ENCODE measurements at places on chromosomes 7 and 10.

- no peak for DNase-seq
Observed at GRCh38 chr10:89980166-89980565, 278.8 kb downstream of the KIF20B start.

DNA sequence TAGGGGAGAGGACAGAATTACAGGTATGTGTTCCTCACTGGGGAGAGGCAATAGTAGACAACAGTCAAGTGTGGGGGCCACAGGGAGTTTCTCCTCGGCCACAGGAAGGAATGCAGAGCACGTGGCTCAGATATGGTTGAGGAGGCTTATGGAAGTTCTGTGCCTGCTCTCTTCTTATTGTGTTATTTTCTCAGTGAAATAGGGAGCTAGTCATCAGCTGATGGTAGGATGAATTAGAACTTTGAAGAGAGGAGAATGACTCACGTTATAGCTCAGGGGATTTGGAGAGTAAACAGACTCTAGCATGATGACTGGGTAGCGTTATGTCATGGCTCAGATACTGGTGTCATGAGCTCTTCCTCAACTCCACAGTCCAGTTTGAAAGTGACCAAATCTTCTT is 308.3 kb upstream of the IGFBP3 start:
- DNase-seq = no peak

DNA sequence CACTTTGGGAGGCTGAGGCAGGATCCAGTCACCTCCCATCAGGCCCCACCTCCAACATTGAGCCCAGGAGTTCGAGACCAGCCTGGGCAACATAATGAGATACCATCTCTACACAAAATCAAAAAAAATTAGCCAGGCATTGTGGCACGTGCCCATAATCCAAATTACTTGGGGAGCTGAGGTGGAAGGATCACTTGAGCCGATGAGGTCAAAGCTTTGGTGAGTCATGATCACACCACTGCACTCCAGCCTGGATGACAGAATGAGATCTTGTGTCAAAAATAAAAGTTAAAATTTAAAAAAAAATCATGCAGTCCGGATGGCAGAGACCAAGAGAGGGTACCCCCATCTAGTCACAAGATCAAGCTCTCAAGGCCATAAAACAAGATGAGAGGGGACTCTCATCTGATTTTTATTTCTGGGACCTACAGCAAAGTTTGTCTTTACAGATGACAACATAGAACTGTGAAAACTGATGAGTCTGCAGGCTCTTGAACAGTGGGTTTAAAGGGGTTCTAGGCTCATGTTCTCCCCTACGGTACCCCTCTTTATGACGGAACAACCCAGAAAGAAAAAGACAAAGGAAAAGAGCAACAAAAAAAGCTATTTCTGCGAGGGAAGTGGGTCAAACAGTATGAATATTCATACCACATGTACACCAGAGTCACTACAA is 28.9 kb upstream of the CREB3L2 start:
- no peak for DNase-seq

DNA sequence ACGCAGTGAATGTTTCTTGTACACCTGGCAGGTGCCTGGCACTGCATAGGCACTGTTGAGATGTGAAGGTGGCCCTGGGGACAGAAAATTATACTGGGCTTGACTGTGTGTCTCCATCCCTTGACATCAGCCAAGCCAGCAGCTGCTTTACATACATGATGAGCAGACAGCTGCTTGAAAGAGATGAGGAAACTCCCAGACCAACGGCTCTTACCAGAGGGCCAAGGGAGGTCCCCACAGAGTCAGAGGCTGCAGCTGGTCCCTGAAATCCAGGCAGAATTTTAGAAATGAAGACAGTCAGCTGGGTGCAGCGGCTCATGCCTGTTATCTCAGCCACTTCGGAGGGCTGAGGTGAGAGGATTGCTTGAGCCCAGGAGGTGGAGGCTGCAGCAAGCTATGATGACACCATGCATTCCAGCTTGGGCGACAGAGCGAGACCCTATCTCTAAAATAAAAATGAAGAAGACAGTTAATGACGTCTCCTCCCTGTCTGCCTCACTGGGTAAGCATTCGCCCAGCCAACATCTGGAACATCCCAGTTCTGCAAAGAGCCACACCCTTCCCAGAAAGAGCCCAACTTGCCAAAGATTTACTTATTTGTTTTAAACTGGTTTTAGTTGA is 17.6 kb downstream of the LIMK1 start:
- DNase-seq = no peak

- DNase-seq = no peak
Observed at GRCh38 chr10:69202332-69202731, 17.8 kb upstream of the HKDC1 start.

DNA sequence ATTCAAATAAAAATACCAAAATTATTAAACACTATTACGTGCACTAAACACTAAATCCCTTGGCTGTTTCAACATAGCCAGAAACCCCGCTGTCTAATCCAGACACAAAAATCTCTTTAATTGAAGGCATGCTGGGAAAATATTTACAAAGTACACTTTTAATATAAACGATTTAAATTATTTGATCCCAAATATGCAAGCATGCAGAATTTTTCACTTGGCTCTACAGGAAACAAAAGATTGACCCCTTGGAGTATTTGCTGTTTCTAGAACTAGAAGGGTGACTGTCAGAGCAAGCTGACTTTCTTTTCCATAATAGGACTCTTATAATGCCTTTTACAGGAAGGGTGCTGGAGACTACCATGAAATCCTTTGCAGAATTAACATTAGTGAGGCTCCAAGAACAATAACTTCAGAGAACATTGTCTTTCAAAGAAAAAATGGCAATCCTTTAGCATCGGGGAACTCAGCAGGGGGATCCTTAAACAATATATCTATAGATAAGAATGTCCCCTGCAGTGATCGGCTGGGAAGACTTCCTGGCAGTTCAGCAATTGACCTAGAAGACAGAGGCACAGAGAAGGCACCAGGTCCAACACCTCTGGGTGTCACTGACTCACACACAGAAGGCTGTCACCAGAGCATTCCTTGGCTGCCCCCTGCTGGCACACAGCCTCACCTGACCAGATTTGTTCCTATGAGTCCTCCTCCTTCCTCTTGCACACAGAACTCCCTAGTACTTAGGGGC is 55.8 kb upstream of the MRLN start:
- DNase-seq = peak; percentile 19

DNA sequence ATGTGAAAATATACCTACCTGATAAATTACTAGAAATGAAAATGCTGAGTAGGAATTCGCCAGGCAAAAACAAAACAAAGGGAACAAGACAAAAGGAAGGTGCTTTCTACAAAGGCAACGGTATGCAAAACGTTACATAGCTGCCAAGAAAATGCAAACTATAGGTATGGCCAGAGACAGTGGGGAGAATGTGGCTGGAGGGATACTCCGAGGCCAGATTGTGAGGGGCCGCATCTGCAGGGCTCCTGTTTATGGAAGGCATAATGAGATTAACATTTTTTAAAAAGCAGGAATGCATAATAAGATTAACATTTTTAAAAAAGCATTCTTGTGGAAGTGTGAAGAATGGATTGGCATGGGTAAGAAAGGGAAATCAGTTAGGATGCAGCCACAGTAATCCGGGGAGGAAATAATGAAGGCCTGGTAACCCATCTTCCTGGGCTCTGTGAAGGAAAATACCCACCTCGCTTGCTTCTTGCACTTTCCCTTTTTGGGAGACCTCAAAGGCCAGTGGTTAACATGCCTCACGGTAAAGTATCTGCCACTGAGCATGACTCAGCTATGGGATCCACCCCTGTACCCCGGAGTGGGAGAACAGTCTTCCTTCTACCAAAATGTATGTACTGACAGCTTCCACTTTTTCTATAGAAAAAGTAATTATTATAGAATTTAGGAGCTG is 145.8 kb upstream of the LRRN3 start:
- no peak for DNase-seq

- DNase-seq = no peak
Observed at GRCh38 chr7:100515072-100515532, 23.9 kb upstream of the AGFG2 start.

- DNase-seq = peak; percentile 50
Observed at GRCh38 chr10:13787015-13787421, 200.3 kb downstream of the PRPF18 start.

GRCh38 chr7:71854546-71855397 is 557.4 kb downstream of the CALN1 start:
- DNase-seq = no peak

GRCh38 chr7:140867467-140868462 is 57.0 kb downstream of the BRAF start:
- DNase-seq = no peak

GRCh38 chr7:158067219-158067930 is 520.2 kb downstream of the PTPRN2 start:
- DNase-seq = no peak

DNA sequence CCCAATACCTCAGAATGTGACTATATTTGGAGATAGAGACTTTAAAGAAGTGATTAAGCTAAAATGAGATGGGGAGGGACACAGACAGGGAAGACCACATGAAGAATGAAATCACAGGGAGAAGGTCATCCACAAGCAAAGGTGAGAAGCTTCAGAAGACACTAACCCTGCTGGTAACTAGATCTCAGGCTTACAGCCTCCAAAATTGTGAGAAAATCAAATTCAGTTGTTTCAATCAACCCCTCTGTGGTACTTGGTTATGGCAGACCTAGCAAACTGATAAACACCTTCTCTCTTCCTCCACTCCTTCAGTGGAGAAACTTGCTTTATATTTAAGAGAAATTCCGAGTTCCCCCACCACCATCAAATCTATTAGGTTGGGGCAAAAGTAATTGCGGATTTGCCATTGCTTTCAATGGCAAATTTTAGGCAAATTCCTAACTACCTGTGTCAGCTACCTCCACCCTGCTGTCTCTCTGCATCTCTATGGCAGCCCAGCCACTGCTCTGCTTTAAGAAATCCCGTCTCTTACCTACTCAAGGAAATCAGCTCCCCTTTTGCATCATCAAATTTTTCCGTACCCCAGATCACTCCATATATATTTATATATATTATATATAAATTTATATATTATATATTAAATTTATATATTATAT is 38.2 kb downstream of the SEMA3E start:
- no peak for DNase-seq

- no peak for DNase-seq
Observed at GRCh38 chr7:115146148-115146547, 224.3 kb downstream of the MDFIC start.

DNA sequence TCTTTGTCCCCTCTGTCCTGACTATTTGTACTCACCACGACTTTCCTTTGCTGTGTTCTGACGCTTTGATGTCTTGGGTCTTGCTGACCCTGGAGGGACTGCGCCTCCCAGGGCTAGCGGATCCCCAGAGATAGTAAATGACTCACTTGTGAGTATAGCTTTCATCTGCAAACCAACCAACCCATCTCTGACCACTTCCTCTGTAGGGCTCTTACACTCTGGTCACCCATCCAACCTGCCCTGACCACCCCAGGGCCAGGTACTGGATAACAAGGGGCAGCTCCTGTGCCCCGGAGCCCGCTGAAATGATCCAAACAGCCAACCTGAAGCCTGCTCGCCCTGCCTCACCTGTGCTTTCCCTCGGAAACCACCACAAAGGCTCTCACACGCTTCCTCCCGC is 125.2 kb upstream of the CARD11 start:
- no peak for DNase-seq

GRCh38 chr7:727104-727805 is at the start of gene PRKAR1B:
TSS of gene PRKAR1B (minus strand) at chr7:727281. CDS start at chr7:711505, 15,776 bp downstream.
- no peak for DNase-seq

DNA sequence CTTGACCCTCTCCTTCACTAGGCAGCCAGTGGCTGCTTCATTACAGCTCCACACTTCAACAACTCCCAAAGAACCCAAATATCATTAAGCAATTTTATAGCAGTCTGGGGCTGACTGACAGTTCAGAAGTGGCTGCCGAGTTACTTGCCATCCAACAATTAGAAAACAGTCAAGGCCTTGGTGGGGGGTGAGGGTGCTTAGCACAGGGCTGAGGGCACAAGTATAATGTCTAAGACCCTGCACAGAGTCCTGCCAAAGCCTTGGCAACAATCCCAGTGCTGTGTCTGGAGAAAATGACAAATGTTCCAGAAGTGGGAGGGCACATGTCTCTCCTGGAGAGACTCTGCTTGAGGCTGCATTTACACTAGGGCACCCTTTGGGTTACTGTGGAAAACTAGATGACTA is 71.1 kb downstream of the CXCL12 start:
- no peak for DNase-seq

- DNase-seq = no peak
Observed at GRCh38 chr7:85587785-85588184, 400.9 kb upstream of the SEMA3D start.

GRCh38 chr10:19168584-19168983 is 120.0 kb downstream of the MALRD1 start:
- no peak for DNase-seq

DNA sequence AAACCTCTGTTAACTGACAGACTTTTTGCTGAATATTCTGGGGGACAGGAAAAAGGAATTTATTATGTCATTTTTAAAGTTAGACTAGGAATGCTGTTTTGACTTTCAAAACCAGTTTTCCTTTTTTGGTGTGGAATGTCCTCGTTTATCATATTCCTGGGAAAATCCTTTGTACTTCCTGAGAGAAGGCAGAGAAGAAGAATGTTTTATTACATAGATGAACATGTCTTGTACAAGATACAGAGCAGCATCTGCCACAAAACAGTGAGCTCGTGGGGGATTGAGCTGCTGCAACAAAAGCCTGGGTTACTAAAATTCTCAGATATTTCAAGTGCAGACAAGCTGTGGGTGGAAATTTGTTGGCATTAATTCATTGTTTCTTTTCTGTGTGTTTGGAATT is 20.2 kb downstream of the MCU start:
- DNase-seq = no peak

DNA sequence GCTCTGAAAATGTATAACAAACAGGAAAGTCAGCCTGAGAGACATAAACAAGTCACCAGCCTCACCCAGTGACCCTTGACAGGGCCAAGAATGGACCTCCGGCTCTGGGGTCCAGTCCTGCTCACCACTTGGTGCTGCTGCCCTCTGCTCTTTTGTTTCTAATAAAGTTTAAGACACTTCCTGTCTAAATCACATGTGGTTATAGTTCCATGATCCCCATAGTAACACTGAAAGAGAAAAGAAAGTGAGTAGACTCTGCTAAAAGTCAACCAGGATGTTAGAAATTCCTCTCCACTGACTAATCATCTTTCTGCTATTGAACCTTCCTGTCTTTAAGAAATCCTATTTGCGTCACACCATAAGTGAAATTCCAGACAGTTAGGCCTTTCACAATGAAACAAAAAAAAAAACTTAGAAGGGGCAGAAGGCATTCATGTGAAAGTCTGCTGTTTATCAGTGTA is 179.2 kb upstream of the BET1 start:
- DNase-seq = no peak

- no peak for DNase-seq
Observed at GRCh38 chr7:151069841-151070573, 10.6 kb downstream of the FASTK start.

DNA sequence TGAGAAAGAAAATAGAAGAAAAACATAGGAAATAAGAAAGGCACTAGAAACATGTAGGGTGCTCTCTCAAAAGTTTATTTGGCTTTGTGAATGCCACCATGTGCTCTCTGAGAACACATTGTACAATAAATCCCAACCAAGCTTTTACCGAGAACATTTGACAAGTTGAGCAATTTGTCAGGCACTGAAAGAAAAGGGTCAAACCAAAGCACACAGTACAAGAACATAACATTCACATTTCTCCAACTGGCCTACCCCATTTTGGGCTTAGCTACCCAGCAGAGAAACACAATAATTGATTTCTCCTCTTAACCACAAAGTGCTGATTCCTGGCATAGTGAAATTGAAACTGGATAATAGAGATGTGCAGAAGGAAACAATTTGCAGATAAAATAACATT is 69.2 kb upstream of the SLC39A12 start:
- no peak for DNase-seq

Data from stimulated activated CD8-positive, alpha-beta memory T cell treated with anti-CD3 and anti-CD28 coated beads, Interleukin-2, amount 100 ng/mL, for 1 hour (primary cell).